ENCODE measurements at places on chromosomes 3 and 15.

- no peak for DNase-seq
These were observed 1.6 kb upstream of the MEIS2 start for GRCh38 chr15:37101980-37102304.

DNA sequence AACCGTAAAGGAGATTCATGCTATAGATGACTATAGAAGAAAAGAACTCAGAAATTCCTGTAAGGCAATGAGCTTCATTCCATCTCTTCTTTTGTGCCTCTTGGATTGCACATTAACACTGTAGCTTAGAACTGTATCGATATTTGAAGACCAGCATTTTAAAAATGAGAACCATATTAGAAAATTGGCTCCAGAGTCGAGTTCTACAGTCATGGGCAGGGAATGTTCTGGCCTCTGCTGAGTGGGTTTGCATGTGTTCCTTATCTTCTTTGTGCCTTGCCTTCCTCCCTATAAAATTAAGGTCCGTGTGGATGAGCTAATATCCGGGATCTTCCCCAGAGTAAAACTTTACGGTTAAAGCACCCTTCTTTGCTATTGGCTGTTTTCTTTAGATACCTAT, 77.4 kb upstream of the PLCL2 start:
- no peak for DNase-seq

GRCh38 chr3:51874411-51874810, 990 bp downstream of the IQCF5 start:
- DNase-seq: no peak

DNA sequence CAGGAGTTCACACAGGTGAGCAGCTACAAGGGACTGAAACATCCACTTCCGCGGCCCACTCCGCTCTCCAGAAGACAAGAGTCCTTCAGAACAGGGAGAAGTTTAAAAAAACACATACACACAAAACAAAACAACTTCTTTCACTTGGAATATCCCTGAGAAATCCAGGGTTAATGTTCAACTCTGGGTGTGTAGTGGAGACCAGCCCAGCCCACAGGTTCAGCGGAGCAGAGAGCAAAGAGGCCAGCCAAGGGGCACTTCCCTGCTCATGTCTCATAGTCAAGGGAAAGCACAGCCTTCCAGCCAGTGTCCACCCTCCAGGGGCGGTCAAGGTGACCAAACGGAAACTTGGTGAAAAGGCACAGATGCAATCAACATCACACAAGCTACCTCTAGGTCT, 41.6 kb downstream of the WNT5A start:
- DNase-seq: no peak

DNA sequence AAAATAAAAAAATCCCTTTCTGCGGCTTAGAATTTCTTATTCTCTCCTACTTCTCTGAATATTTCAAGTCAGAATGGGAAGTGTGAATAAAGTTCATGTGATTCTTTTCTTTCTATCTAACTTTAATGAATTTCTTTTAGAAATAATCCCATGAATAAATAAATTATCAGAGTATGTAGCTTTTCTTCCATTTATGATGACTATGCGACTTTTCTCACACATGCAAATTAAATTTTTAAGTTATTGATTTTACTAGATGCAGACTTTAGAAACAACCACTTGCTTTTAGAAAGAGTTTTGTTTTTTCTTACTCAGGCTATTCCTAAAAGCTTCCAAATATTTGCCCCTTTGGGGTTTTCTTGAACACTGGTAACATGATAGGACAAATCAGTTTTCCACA, 477.7 kb upstream of the AGTR1 start:
- no peak for DNase-seq
